ENCODE measurements at places on chromosomes 5 and 9.
A peak's percentile ranks its signal among the peaks of the same experiment; 100 is the strongest.

DNA sequence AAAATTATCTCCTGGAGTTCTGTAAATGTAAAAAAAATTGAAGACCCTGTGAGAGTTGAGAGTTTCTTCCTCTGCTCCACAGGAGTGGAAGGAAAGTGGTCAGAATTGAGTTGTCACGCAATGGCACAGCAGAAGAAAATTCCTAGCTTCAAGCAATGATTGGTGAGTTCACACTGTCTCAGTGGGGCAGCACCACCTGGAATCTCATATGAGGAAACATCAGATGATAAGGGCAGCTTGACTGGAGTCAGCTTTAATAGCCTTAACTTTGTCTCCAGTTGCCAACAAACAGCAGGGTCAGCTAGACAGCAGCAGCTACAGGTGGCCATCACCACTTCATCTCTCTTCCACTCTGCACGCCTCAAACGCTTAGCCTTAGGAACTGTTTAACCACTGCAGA, 211.1 kb downstream of the EFNA5 start:
- DNase-seq, result no peak

- no peak for DNase-seq
Measured at GRCh38 chr9:36592801-36593583, 20.3 kb downstream of the MELK start.

DNA sequence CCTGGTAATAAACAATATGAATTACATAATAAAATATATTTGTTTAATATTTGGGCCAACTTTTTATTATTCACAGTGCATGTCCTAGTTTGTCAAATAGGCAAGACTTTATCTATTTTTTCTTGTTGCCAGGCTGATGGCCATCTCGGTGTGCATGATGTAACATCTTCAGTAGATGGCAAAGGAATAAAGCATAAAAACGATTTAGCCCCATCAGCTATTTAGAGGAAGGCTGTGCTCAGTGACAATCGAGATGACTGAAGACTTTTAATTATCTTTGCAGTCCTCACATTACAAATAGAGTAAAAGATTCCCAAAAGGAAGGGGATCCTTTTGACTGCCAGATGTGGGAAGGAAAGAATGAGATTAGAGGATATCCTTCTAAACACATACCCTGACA, 358.5 kb downstream of the PTPRD start:
- DNase-seq, result no peak

DNA sequence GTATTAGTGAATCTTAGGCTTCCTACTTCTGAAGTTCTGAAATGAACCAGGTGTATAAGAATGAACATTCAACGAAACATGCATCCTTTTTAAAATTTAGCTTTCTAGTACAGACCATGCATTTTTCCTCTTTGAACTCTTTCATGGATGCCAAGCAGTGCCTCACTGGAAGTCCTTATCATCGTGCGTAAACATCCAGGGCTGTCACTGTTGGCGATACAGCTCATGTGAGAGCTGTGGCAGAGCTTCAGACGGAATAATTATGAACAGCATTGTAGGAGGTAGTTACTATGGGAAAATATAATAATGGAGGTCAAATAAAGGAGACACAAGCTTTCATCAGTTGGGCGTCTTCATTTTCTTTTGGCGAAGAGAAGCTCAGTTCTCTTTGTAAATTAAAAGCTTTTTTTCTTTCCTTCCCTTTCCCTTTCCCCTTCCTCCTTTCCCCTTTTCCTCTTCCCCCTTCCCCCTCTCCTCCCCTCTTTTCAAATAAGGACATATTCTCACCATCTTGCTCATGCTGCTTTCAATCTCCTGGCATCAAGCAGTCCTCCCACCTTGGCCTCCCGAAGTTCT, 167.3 kb downstream of the KDM4C start:
- DNase-seq, result no peak

- peak; percentile 71 for DNase-seq
Measured at GRCh38 chr9:109316207-109316640, 4.6 kb downstream of the EPB41L4B start.

Data from EL (cell line).